ENCODE measurements at places on chromosomes 12 and 14. TPM values are rescaled to one million over a fixed set of nuclear protein-coding genes. Genes with fewer than 3 reads are reported as not detected.

The CLEC2A gene
- not detected for total RNA-seq

The AGAP2 gene
- total RNA-seq: 0.80 TPM

The TBC1D30 gene
- total RNA-seq: 0.39 TPM

The SLC6A13 gene
- total RNA-seq: not detected
